ENCODE measurements at places on chromosomes 5 and 9.

DNA sequence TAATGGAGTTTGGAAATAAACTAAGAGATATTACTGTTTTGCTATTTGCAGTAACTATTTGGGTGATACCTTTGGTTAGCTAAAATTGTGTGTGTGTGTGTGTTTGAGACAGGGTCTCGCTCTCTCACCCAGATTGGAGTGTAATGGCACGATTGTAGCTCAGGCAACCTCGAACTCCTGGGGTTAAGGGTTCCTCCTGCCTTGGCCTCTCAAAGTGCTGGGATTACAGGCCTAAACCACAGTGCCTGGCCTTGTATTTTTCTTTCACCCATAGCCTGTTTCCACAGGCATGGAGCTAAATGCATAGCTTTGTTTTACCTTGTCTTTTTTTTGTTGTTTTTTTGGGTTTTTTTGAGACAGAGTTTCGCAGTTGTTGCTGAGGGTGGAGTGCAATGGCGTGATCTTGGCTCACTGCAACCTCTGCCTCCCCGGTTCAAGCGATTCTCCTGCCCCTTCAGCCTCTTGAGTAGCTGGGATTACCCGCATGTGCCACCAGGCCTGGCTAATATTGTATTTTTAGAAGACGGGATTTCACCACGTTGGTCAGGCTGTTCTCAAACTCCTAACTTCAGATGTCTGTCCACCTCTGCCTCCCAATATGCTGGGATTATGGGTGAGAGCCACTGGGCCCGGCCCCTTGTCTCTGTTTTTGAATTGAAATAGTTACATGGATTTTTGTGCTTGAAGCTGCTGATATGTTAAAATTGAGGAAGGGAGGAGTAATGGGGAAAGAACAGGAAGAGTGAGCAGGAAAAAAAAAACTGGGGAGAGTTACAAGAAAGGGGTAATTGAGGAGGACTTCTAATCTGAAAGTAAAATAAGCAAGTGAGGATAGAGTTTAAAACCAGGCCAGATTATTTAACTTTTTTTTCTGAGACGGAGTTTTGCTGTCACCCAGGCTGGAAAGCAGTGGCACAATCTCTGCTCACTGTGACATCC is 5.7 kb downstream of the GPBP1 start:
- H3K27me3 ChIP-seq: no peaks in the 10 kb centered on the region
- peak overlapping the region; percentile 45 for H3K27ac ChIP-seq
- H3K4me3 ChIP-seq: peak overlapping the region; percentile 97
- H3K36me3 ChIP-seq: no peaks in the 10 kb centered on the region

DNA sequence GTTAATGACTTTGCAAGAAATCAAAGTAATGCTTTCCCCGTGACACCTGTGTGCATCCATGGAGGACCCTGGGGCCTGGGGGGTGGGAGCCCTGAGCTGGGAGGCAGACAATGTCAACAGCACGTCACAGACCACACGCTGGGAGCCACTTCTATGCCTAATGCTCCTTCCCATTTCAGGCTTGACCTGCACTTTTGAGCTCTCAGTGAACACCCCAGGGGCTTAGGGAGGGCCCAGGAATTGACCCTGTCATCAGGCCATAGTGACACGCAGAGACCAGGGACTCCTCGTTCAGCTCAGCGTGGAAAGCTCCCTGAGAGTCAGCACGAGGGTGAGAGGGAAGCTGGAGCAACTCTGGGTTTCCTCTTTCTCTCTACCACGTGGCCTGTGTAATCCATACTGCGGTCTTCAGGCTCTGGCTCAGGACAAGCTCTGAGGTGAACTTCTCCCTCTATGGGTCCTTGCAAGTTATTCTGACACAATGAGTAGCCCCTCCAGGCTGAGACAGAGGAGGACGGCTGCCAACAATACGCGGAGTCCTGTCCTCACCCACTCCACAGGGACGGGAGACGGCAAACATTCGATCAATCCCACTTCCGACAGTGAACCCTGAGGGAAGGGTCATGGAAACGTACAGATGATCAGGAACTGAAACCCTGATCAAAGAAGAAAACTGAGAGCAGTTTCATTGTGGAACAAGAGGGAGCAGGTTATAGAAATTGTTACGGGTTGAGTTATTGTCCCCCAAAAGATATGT is 130.8 kb upstream of the IRX4 start:
- H3K27me3 ChIP-seq: no peaks in the 10 kb centered on the region
- no peaks in the 10 kb centered on the region for H3K36me3 ChIP-seq
- H3K4me1 ChIP-seq: peaks cover 11% of the 10 kb centered on the region
- peak overlapping the region; percentile 1 for H3K27ac ChIP-seq
- no peak for DNase-seq

DNA sequence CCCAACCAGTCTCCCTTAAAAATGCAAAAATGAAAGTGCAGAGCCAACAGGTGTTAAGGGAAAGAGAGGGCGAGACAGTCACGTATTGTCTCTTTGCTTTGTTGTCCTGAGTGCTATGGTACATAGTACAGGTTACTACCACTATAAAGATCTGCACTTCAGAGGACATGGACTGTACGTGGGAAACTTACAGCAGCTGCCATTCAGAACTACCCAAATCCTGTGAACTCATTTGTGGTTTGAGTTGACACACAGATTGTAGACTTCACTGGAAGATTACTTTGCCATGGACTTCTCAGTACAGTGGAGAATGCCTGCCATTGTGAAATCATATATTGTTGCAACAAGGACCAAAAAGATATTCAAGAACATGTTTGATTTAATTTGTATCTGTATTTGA is 34.8 kb downstream of the FBXO38 start:
- peaks cover 100% of the 10 kb centered on the region for H3K36me3 ChIP-seq
- no peak for DNase-seq
- H3K27ac ChIP-seq: no peak overlapping the region
- H3K4me1 ChIP-seq: peaks cover 24% of the 10 kb centered on the region
- no peak overlapping the region for H3K4me3 ChIP-seq

- no peaks in the 10 kb centered on the region for H3K4me1 ChIP-seq
- no peak for DNase-seq
- no peak overlapping the region for H3K4me3 ChIP-seq
- no peak overlapping the region for H3K27ac ChIP-seq
- no peaks in the 10 kb centered on the region for H3K27me3 ChIP-seq
Measured at GRCh38 chr5:45281081-45281480, 415.1 kb downstream of the HCN1 start.

DNA sequence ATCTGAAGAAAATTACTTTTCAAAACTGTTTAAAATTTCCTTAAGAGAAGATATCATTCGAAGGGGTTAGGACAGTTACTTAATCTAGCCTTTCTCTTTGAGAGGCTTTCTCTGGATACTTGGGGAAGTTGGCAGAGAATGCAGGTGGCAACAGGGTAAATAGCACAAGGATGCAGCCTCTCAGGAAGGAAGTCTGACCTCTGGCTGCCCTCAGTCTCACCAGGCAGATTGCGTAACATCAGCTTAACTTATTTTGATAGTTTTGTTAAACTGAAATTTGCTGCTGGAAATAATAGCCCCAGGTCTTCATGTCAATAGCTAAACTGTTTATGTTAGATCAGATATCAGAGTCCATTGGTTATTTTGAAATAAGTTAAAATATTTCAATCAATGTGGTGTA is 20.4 kb downstream of the CCDC192 start:
- H3K36me3 ChIP-seq: no peaks in the 10 kb centered on the region
- H3K4me3 ChIP-seq: no peak overlapping the region

GRCh38 chr9:135370411-135371375 is 108.9 kb upstream of the PPP1R26 start:
- no peak for DNase-seq
- H3K4me3 ChIP-seq: no peak overlapping the region
- H3K27ac ChIP-seq: no peak overlapping the region
- H3K27me3 ChIP-seq: peaks cover 31% of the 10 kb centered on the region

GRCh38 chr5:21931116-21931515 is 922.0 kb downstream of the CDH12 start:
- DNase-seq: no peak
- no peaks in the 10 kb centered on the region for H3K36me3 ChIP-seq
- H3K4me3 ChIP-seq: no peak overlapping the region
- no peak overlapping the region for H3K27ac ChIP-seq

- H3K4me3 ChIP-seq: no peak overlapping the region
- peaks cover 13% of the 10 kb centered on the region for H3K4me1 ChIP-seq
- no peak overlapping the region for H3K27ac ChIP-seq
- DNase-seq: no peak
Measured at GRCh38 chr5:43315263-43315662, 2.1 kb upstream of the HMGCS1 start.

GRCh38 chr5:72138943-72139521 is 31.8 kb downstream of the MAP1B start:
- no peak overlapping the region for H3K4me3 ChIP-seq
- no peaks in the 10 kb centered on the region for H3K27me3 ChIP-seq
- DNase-seq: no peak
- H3K4me1 ChIP-seq: peaks cover 9% of the 10 kb centered on the region
- peak overlapping the region; percentile 31 for H3K27ac ChIP-seq
- no peaks in the 10 kb centered on the region for H3K36me3 ChIP-seq

GRCh38 chr9:15531380-15531779 is 20.6 kb upstream of the PSIP1 start:
- no peaks in the 10 kb centered on the region for H3K4me1 ChIP-seq
- no peak for DNase-seq
- no peak overlapping the region for H3K27ac ChIP-seq
- no peak overlapping the region for H3K4me3 ChIP-seq
- H3K27me3 ChIP-seq: no peaks in the 10 kb centered on the region

DNA sequence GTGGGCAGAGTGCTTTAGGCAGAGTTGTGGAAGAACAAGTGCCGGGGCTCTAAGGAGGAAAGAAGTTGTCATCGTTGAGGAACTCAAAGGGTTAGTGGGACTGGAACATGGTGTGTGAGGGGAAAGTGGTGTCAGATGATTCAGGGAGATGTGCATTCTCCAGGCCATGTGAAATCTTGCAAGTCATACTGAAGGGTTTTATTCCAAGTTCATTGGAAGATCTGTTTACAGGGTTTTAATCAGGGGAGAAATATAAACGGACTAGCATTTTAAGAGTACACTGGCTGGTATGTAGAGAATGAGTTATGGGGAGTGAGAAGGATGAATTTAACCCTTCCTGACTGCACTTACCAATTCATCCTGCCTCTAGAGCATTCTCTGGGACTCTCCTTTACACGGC is 49.3 kb downstream of the NR2F1 start:
- H3K27me3 ChIP-seq: no peaks in the 10 kb centered on the region
- no peak overlapping the region for H3K27ac ChIP-seq
- DNase-seq: no peak

Measured in heart left ventricle (tissue), 16 donors.